Hippocampal formation (tissue), 2 donors: ENCODE measurements at places on chromosomes 11 and 22.

DNA sequence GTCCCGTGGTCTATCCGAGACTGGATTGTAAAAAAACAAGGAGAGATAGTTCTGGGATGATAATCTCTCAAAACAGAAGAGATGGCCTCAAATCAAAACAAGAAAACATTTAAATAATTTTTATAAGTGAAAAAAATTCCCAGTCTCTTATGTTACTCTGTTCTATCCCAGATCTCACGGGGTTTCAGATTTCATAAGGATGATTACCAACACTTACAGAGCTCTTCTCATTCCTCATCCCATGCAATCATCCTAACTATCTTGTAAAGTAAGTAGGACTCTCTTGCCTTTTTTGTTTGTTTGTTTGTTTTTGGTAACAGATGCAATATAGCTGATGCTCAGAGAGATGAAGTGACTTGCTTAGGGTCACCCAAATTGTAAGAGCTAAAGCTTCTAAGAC, 20.0 kb upstream of the ZBTB16 start:
- no peak for DNase-seq

- DNase-seq: no peak
These were observed 2.9 kb downstream of the SLC16A8 start for GRCh38 chr22:38080850-38081635.

- DNase-seq: no peak
These were observed 286.7 kb downstream of the TBC1D22A start for GRCh38 chr22:47049078-47049624.

- DNase-seq: no peak
These were observed 69.7 kb downstream of the RPS6KA4 start for GRCh38 chr11:64428693-64429092.

GRCh38 chr11:132410383-132410782, 1040.0 kb downstream of the NTM start:
- DNase-seq: no peak

DNA sequence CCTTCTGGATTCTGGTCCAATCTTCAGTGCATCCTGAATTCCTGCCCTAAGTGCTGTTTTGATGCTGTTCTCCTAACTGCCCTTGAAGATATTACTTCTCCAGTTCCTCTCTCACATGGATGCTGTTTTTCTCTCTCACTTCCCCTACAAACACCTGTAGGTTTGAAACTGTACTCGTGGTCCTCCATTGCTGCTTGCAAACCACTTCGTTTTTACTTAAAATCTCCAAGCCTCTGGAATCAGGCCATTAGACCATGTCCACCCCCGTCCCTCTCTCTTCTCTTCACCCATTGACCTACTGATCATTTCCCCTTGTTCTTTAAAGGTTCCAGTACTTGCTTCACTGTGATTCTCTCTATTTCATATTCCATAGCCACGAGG, 988.1 kb downstream of the NTM start:
- no peak for DNase-seq

GRCh38 chr11:92829121-92829520, 140.3 kb upstream of the MTNR1B start:
- DNase-seq: no peak

DNA sequence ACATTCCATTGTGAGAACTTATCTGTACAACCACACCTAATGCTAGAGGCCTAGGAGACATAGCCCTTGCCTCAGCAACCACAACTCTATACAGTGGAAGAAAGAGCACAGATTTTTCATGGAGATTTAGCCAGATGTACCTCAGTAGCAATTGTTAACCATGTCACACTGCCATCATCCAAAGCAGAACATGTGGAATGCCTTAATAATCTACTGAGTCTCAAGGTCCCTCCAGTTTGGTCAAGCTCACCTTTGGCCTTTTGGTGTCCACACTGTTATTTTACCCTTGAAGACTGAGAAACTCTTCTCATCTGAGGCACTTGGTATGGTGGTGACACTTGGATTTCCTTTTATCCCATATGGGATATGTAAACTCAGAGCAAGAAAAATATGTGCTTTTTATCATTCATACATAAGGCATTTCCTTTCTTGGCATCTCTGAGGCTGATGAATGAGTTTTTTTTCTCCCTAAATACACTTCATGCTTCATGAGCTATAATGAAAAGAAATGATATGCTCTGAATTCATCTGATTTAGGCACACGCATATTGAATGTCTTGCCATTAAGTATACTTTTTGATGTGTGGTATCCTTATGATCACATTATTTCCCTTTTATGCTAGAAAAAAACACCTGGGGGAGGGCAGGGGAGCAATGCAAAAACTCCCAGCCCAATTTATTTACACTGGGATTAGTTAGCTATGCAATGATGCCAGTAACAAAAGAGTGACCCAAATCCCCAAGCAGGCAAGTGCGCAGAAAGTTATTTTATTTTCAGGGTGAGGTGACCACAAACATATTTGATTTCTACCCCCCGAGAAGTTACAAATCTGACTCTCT, 63.3 kb upstream of the ME3 start:
- no peak for DNase-seq

GRCh38 chr11:113623114-113623513, 83.0 kb downstream of the TMPRSS5 start:
- DNase-seq: no peak

GRCh38 chr11:10515418-10515817, 25.6 kb downstream of the RNF141 start:
- DNase-seq: no peak

- peak; percentile 24 for DNase-seq
These were observed 63.2 kb upstream of the RRAS2 start for GRCh38 chr11:14422052-14422813.

DNA sequence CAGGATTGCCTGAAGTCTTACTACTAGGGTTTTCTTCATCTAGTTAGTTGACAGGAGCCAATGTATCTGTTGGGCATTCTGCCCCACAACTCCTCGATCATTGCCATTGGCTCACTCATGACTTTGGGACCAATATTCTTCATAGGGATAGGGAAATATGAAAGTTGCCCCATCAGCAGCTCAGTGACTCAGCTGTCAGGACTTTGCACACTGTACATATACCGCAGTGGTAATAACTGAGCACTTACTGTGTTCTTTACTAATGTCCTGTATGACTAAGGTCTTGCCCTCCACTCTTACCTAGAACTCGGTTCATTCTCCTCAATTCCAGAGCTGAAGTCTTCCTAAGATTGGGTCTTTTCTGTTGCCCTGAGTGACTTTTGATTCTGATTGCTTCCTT, 46.8 kb upstream of the PGR start:
- no peak for DNase-seq

- no peak for DNase-seq
These were observed 10.4 kb upstream of the CELSR1 start for GRCh38 chr22:46547883-46548244.

- peak; percentile 54 for DNase-seq
These were observed 514.1 kb downstream of the RAB38 start for GRCh38 chr11:87660926-87661660.
